Stimulated activated CD4-positive, alpha-beta T cell treated with anti-CD3 and anti-CD28 coated beads, Interleukin-12 subunit alpha, Interleukin-12 subunit beta, amount 100 ng/mL, for 24 hours (primary cell): ENCODE measurements at places on chromosomes 3 and 15.

- DNase-seq = no peak
These were observed 31.8 kb downstream of the XXYLT1 start for GRCh38 chr3:195239121-195239520.

GRCh38 chr3:13419505-13420044, 547 bp downstream of the NUP210 start:
- no peak for DNase-seq

DNA sequence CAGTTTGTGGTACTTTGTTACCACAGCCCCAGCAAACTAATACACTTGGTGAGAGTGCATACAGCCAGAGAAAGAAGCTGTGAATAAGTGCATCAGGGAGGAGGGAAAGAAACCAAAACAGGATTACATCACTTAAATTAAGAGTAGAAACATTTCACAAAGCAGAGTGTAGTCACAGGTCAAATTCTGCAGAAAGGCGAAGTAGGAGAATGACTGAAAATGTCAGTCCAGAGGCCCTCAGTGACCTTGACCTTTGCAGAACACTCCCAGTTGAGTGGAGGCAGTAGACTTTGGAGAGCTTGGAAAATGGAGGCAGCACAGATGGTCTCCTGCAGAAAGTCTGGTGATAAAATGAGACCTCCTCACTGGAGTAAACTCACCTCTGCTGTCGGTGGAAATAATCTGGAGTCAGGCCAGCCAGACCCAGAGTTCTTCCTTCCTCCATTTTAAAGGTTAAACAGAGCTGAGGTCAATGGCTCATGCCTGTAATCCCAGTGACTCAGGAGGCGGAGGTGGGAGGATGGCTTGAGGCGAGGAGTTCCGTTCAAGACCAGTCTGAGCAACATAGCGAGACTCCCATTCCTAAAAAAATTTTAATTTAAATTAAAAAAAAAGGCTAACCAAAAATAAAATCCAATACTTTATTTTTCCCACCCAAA, 5.0 kb downstream of the CD86 start:
- no peak for DNase-seq

- DNase-seq = no peak
These were observed 372.1 kb downstream of the LPP start for GRCh38 chr3:188526057-188526456.

DNA sequence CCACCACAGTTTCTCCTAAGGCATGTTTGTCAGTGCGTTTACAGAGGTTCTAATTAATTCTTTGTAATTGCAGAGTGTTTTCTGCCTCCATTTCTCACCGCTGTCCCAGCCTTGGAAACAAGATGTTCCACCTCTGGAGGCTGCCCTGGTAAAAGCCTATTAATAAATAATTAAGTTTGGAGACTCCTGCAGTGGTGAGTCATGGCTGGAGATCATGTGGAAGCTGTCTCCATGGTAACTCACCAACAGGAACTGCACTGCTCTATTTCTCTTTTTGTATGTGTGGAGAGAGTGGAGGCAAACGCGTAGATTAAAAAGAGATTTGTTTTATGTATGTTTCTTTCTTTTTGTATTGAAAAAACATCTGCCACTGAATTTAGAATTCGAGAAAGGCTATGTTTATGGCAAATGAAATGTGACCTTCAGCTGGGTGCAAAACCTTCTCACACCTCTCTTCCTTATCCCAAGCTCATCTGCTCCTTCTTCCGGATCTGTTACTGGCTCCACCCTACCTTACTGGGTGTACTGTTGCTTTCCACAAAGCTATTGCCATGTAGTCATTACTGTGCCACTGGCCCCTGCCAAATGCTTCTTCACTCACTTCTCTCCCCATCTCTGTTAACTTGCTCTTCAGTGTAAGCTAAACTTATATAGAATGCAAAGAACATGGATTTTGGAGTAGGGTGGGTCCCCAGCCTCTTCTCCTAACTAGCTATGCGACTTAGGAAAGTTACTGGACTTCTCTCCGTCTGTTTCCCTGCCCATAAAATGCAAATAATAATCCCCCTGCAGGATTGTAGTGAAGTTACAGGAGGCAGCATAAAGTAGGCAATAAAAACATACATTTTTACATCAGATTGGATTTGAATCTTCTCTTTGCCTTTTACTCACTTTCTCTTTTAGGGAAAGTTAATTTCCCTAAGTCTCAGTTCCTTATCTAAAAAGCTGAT, 778.5 kb downstream of the NTRK3 start:
- DNase-seq = no peak

DNA sequence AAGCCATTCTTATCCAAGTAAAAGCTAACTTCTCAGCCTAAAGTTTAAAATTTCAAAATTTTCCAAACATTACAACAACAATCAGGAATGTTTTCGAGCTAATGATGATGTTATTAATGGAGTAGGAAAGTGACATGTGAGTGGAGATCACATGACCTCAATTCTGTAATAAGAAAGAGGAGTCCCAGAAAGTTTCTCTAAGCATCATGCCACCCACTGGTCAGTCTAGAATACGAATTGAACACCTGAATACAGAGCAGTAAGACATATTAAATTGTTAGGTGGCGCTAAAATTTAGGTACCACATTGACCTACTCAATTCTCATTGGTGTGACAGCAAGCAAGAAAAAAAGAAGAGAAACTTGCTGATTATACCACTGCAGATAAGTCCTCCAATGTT, 163.9 kb downstream of the DCLK3 start:
- DNase-seq = no peak

GRCh38 chr3:129722527-129722926, 116.1 kb upstream of the PLXND1 start:
- DNase-seq = no peak

DNA sequence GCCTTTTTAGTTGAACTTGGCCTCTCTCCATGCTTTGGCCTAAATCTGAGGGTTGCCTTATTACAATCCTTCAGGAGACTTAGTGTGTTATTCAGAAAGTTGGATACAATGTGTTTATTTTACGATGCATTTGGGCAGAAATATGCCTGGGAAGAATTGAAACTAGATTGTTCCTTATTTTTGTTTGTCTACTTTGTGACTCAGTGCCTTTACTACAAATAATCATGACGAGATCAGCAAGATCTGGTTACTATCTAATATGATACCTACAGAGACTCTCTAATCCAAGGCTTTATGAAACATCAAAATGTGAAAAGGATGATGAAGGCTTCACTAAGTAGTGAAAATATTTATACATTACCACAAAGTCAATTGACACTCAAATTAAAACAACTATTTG, 82.2 kb downstream of the RBMS3 start:
- DNase-seq = no peak

GRCh38 chr3:142896201-142896755, 7.4 kb upstream of the PCOLCE2 start:
- DNase-seq = no peak

DNA sequence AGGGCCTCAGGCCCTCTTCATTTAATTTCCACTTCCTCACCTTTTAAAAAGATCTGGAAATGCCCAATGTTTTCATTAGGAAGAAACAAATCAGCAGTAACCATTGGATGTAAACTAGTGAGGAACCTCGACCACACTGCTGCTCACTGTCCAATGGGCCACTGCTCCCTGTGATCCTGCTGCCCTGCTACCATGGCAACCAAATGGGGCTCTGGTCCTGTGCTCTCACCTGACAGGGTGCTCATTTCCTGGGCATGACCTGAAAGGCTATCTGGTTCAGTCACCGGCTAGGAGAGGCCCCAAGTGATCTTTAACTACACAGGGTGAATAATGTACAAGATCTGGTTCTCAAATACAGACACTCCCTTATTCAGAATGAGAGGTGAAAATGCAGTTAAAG, 54.6 kb downstream of the ARHGEF3 start:
- DNase-seq = no peak
